WTC11 (cell line): ENCODE measurements at places on chromosomes 1 and 21. TPM values are rescaled to one million over a fixed set of nuclear protein-coding genes. Genes with fewer than 3 reads are reported as not detected.

The FNDC7 gene
- 0.28 to 0.71 TPM (median 0.50 TPM) in 3 replicates for total RNA-seq

The CFAP126 gene
- total RNA-seq: not detected in 3 replicates

The CFHR4 gene
- total RNA-seq: 0.42 TPM in 1 of 3 replicates, not detected in the others

The IGSF21 gene
- total RNA-seq: 28.0 to 30.5 TPM (median 28.5 TPM) in 3 replicates

The OR2G6 gene
- total RNA-seq: not detected in 3 replicates

The RGS5 gene
- total RNA-seq: 19.4 to 23.6 TPM (median 21.6 TPM) in 3 replicates

DNA sequence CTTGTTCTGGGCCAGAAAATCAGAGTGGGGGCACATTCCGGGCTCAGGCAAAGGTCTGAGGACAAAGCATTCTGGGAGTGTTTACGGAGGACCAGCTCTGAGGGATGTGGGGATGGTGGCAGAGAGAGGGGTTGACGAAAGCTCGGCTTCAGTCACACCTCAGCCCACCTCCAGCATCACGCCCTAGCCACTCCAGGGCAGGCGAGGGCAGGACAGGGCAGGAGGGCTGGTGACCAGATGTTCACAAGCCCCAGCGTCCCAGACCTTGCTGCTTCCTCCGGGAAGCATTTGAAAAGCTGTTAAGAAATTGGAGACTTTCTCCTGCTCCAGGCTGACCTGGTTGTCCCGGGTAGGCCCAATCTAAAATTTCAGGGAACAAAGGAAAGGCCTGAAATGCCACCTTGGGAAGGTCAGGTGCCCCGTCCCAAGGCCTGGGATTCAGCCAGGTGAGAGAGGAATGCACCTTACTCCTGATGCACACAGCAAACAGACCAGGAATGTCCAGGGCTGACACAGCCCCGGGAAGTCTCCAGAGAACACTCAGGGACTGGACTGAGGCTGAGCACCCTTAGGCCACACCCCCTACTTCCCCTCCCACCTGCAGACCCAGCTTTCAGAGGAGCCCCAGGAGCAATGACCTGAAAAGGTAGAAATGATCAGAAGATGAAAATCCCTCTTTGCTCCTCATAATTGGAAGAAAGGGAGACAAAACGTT, 71.9 kb upstream of the KLHDC7A start:
- no peak for DNase-seq

GRCh38 chr1:26328597-26328996, 10.8 kb downstream of the CD52 start:
- DNase-seq: no peak

- DNase-seq: no peak
Observed at GRCh38 chr1:38283696-38284470, 237.3 kb upstream of the POU3F1 start.

DNA sequence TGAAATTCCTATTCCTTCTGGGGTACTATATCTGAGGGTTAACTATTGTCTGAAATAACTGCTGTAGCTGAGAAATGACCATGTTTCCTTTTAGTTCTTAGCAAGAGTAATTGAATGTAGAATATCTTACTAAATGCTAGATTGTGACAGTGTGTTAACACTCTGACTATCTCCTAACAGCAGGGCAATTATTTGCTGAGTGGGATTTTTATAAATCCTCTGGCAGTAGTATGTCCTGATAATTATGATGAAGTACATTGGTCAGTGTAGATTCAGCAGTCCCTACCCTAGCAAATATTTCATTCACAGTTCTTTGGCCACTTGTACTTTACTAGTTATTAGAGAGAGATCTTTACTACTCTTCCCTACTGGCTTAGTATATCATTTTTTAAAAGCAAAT, 138.6 kb downstream of the SPATA17 start:
- no peak for DNase-seq
